CD4-positive, alpha-beta T cell (primary cell): ENCODE measurements at places on chromosomes 1 and 21. TPM values are rescaled to one million over a fixed set of nuclear protein-coding genes. Genes with fewer than 3 reads are reported as not detected.

DNA sequence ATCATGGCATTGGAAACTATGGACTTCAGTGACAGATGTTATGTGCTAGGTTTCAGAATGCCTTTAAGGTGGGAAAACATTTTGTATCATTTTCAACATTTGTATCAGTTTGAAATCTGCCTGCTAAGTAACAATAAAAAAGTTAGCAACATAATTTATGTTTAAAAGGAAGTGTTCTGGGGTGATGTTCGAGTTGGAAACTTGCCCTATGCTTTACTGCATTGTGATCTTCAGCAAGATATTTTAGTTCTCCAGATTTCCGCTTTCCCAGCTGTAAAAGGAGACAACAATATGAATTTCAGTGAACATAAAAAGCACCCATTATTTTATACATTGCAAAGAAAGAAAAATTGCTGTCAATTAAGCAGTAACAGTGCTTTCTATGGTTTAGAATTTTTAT is 187.4 kb downstream of the DISC1 start:
- DNase-seq = no peak

The TMPRSS2 gene
- not detected for total RNA-seq

The SPSB1 gene
- total RNA-seq = 2.3 TPM

- no peak for DNase-seq
Observed at GRCh38 chr1:33331444-33332356, 10.8 kb upstream of the A3GALT2 start.

The AGRN gene
- 2.0 TPM for total RNA-seq

GRCh38 chr1:154744352-154745035 is 125.6 kb downstream of the KCNN3 start:
- no peak for DNase-seq

- no peak for DNase-seq
Observed at GRCh38 chr1:91523482-91523881, 22.8 kb downstream of the CDC7 start.

DNA sequence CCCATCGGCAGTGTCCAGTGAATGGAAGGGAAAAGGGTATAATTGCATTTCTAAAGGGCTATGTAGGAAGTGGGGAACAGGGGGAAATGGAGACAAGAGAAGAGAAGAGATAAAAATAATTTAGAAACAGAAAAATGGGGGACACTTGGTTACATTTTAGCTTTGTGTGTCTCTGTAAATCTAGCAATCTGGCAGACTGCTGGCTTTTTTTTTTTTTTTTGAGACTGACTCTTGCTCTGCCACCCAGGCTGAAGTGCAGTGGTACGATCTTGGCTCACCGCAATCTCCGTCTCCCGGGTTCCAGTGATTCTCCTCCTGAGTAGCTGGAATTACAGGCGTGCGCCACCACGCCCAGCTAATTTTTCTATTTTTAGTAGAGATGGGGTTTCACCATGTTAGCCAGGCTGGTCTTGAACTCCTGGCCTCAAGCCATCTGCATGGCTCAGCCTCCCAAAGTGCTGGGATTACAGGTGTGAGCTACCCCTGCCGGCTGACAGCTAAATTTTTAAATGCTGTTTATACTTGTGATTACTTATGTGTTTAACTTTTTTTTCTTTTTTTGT is 53.4 kb downstream of the AGPAT3 start:
- DNase-seq = no peak

The ZFP69B gene
- 2.4 TPM for total RNA-seq

GRCh38 chr1:210001751-210002150 is 63.7 kb downstream of the SYT14 start:
- DNase-seq = no peak

DNA sequence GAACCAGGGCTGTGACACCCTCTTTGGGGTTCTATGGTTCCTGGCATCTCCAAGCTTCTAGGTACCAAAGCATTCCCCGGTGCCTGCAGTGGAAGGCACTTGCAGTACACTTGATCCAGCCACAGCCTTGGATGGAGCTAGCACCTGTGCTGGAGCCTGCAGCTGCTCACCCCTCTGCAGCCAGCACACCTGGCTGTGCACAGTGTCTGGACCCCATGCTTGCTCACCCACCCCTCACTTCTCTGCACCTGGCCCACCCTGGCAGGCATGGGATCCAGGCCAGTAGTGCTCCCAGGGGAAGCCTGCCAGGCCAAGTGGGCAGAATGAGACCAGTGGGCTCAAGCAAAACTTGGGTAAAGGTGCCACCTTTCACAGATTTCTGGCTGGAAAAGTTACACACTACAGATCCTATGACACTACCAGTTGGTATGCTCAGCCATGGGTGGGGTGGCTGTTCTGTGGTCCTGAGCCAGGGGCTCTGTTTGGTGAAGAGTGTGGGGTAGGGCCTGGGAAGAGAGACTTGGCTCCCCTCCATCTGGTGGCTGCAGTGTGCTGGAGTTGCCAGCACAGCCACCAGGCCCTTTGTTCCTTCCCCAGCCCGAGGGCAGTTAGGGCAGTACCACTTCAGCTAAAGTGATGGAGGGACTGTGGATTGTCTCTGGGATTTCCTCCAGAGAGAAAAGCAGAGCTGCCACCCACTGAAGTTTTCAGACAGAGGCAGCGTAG is 157.8 kb upstream of the LRRC7 start:
- DNase-seq = no peak

DNA sequence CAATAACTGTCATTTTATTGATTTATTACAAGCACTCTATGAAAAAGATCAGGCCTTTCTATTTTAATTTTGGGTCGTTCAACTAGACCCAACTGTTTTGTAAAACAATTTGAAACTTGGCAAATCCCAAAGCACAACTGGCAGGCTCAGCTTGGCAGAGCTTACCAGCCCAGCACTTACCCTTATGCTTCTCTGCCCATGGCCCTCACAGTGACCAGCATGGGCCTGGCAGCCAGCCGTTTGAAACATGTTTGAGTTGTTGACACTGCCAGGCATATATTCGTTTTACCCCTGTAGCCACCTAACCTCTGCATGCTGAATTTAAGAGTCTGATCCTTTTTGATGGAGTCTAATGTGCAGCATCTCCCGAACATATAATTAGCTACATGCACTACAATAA is 796.7 kb upstream of the ADGRL2 start:
- no peak for DNase-seq
